NCI-H2227 treated with DMSO at 0.1 percent for 48 hours (cell line): ENCODE measurements at places on chromosomes 5 and 9.

- no peak for DNase-seq
These were observed 29.3 kb downstream of the IL31RA start for GRCh38 chr5:55880453-55880852.

- DNase-seq: no peak
These were observed 255.3 kb downstream of the SYK start for GRCh38 chr9:91056917-91057316.

DNA sequence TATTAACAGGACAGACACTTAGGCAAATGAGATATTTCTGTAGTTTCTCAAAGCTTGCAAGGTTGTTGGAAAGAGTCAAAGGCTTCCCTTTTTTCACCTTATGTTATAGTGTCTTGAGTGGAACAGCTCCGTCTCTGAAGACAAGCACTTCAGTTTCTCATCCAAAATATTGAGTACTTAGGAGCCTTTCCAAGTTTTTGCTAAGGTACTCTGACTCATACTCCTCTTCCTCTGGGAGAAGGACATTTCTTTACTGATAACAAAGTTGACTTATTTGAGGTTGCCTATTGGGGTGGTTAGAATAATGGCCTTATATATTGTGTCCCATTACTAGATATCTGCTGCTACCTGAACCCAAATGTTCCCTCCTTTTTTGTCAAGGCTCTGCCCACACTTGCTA lies 869.6 kb downstream of the MAT2B start:
- no peak for DNase-seq

DNA sequence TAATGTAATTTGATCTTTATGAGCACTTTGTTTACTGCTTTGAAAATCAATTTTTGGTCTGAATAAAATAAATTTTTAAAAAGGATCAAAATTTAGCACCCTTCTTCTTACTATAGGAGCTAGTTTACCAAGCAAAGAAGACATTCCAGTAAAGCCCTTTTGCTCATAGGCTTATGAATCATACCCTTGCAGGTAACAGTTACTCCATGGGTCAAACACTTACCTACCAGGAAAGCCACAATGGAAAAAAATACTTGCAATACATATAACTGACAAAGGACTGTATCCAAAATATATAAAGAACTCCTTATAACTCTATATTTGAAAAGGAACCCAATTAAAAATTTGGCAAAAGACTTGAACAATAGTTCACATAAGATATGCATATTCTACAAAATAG lies 66.6 kb downstream of the SHOC1 start:
- no peak for DNase-seq

GRCh38 chr9:96068511-96068910 lies 193.0 kb downstream of the ERCC6L2 start:
- no peak for DNase-seq

- DNase-seq: no peak
These were observed 821.3 kb upstream of the TYRP1 start for GRCh38 chr9:11871852-11872251.

GRCh38 chr5:88583471-88583870 lies 299.5 kb downstream of the MEF2C start:
- no peak for DNase-seq

GRCh38 chr5:72637058-72637457 lies 129.8 kb upstream of the ZNF366 start:
- DNase-seq: no peak

DNA sequence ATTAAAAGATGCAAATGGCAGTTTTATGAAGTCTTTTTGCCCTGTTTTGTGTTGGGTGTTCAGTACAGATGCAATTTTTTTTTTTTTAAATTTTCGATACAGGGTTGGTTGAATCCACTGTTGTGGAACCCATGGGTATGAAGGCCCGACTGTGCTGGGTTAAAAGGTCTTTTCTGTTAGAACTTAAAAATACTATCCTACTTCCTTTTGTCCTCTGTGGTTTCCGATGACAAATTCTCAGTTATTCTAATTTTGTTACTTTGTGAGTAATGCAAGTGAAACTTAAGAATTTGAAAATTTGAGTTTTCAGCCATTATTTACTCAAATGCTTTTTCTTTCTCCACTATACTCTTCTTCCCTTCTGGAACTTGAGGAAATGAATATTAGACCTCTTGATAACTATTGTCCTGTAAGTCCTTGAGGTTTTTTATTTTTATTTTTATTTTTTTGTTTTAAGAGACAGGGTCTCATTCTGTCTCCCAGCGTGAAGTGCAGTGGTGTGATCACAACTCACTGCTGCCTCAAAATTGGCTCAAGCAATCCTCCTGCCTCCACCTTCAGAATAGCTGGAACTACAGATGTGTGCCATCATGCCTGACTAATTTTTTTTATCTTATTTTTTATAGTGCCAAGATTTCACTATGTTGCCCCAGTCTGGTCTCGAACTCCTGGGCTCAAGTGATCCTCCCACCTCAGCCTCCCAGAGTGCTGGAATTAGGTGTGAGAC lies 67.5 kb downstream of the ZCCHC7 start:
- no peak for DNase-seq

- DNase-seq: no peak
These were observed 18.3 kb downstream of the BRD3OS start for GRCh38 chr9:134043531-134043988.

DNA sequence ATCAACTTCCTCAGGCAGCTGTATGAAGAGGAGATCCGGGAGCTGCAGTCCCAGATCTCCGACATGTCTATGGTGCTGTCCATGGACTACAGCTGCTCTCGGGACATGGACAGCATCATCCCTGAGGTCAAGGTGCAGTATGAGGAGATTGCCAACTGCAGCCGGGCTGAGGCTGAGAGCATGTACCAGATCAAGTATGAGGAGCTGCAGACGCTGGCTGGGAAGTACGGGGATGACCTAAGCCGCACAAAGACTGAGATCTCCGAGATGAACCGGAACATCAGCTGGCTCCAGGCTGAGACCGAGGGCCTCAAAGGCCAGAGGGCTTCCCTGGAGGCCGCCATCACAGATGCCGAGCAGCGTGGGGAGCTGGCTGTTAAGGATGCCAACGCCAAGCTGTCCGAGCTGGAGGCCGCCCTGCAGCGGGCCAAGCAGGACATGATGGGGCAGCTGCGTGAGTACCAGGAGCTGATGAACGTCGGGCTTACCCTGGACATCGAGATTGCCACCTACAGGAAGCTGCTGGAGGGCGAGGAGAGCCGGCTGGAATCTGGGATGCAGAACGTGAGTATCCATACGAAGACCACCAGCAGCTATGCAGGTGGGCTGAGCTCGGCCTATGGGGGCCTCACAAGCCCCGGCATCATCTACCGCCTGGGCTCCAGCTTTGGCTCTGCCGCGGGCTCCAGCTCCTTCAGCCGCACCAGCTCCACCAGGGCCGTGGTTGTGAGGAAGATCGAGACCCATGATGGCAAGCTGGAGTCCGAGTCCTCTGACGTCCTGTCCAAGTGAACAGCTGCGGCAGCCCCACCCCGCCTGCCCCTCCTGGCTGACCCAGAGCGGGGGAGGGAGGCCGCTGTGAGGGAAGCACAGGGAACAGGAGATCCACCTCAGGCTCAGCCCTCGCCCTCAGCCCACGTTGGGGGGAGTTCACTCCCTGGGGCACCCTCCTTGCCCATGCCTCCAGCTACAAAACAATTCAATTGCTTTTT lies 84.0 kb downstream of the SEC61B start:
- DNase-seq: no peak

DNA sequence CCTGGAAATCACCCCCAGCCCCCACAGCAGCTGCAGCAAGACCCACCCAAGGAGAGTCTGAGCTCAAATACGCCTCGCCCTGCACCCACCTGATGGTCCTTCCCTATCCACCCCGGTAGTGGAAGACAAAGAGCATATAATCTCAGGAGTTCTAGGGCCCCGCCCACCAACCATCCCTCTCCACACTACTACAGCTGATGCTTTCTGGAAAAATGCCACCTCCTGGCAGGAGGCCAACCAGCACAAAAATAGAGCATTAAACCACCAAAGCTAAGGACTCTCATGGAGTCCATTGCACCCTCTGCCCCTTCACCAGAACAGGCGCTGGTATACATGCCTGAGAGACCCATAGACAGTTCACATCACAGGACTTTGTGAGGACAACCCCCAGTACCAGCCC lies 22.5 kb upstream of the NIPSNAP3A start:
- no peak for DNase-seq

DNA sequence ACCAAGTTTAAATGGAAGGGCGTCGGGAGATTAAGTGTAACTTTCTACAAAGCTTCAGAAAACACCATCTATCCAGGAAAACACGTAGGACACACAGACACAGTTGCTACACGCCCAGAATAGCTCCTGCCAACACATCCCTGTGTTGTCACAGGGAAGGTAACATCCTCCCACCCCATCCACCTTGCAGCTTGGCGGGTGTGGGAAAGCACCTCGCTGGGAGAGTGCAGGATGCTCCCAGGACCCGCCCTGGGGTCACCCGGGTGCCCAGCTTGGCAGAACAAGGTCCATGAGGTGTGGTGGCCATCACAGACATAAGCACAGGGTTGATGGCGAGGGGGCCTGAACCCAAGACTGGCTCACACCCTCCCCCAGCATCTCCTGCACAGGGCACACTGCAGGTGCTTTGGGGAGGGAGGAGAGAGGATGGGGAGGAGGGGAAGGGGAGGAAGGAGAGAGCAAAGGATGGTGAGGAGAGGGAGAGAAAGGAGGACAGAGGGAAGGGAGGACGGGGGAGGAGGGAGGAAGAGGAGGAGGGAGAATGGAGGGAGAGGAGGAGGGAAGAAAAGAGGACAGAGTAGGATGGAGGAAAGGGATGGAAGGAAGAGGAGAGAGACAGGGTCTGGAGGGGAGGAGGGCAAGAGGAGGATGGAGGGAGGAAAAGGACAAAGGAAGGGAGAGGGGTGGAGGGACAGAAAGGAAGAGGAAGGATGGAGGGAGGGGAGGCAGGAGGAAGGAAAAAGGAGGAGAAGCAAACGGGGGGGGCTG lies 37.2 kb downstream of the GOLM1 start:
- no peak for DNase-seq

- DNase-seq: no peak
These were observed 126.4 kb downstream of the RGS3 start for GRCh38 chr9:113589890-113590289.

- DNase-seq: no peak
These were observed 594 bp downstream of the FAM120A start for GRCh38 chr9:93451849-93452709.

DNA sequence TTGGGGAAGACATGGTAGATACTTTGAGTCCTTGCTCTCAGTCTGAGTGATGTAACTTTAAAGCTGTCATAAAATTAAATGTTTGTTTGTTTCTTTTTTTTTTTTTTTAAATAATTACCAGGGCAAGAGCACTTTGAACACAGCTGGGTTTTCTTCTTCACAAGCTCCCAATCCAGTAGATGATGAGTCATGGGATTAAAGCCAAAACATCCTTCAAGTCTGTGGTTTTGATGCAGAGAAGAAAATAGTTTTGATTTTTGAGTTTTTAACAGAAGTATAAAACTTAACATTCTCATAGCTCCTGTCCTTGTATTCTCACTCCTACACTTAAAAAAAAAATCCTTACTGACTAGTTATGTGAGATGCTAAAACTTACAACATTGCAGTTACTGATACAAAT lies 34.8 kb upstream of the IL31RA start:
- DNase-seq: no peak

DNA sequence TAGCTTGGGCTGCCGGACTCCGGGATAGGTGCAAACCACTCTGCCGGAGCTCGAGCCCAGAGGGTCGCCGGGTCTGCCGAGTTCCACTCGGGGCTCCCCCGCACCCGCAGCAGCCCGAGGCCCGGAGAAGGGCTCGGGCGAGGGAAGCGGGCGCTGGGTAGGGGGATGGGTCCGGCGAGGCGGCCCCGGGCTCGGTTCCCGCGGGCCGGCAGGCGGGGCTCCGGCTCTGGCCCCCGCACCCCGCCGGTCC lies 507 bp downstream of the RICTOR start:
- DNase-seq: no peak

- DNase-seq: no peak
These were observed 439.3 kb upstream of the CTNND2 start for GRCh38 chr5:12343558-12343957.

DNA sequence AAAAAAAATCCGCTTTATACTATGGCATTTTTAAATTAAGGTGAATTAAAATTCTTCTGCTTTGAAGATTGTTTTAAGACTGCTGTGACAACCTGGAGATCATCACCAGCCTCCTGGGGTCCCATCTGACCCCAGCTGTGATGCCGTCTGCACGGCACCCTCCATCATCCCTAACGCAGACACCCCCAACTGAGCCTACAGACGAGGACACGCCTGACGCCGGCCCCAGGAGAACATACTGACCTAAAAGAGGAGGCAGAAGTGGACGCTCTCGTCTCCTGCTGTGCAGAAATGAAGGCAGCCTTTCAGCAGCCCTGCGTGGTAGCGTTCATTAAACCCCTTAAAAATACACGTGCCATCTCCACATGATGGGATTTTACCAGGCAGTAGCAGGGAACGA lies 125.6 kb upstream of the PPP1R26 start:
- DNase-seq: no peak

DNA sequence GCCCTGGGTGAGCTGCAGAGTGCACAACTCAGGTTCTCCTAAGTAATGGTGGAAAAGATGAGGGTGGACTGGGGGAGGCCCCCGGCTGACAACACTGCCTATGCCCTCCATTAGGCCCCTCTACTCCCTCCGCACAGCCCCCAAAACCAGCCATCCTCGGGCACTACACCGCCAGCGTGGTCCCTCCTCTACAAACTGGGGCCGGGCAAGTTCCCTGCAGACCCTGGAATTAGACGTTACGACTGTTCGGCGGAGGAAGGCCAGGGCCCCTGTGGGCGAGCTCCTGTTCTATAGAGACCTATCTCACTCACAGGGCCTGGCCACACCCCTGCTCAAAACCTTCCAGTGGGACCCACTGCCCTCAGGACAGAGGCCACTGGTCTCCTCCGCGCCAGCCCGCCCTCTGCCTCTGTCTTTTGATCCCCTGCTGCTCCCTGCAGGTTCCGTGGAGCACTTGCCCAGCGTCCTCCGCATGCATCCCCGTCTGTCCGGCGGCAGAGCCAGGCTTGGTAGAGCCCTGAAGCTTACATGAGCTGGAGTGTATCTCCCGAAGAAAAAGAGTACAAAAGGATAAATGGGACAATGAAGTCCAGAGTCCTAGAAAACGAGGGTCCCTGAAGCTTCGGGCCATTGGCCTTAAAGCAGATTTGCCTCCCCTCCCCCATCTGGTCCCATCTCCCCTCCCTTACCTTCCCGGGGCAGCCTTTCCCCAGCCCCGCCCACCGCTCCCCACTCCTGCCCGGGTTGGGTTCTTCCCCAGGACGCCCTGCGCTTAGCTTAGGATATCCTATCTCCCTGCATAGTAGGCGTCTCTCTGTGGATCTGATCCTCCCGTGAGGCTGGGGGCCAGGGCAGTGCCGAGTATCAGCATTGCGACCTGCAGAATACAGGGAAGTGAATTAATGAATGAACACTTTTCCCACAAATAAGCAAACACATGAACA lies 71.3 kb downstream of the HRH2 start:
- no peak for DNase-seq

- peak; percentile 16 for DNase-seq
These were observed 7.7 kb downstream of the IL17B start for GRCh38 chr5:149371296-149371962.

- no peak for DNase-seq
These were observed 45.2 kb downstream of the CYSTM1 start for GRCh38 chr5:140220032-140220697.

GRCh38 chr5:179420476-179420875 lies 75.2 kb upstream of the ADAMTS2 start:
- no peak for DNase-seq

GRCh38 chr5:136051486-136052220 lies 22.9 kb downstream of the TGFBI start:
- no peak for DNase-seq

- DNase-seq: no peak
These were observed 3.3 kb downstream of the PPIC start for GRCh38 chr5:123033157-123033671.
